ENCODE measurements at places on chromosomes 12 and 14. TPM values are rescaled to one million over a fixed set of nuclear protein-coding genes. Genes with fewer than 3 reads are reported as not detected.

The CIDEB gene
- 44.2 TPM for total RNA-seq

The SLC15A4 gene
- total RNA-seq = 23.0 TPM

DNA sequence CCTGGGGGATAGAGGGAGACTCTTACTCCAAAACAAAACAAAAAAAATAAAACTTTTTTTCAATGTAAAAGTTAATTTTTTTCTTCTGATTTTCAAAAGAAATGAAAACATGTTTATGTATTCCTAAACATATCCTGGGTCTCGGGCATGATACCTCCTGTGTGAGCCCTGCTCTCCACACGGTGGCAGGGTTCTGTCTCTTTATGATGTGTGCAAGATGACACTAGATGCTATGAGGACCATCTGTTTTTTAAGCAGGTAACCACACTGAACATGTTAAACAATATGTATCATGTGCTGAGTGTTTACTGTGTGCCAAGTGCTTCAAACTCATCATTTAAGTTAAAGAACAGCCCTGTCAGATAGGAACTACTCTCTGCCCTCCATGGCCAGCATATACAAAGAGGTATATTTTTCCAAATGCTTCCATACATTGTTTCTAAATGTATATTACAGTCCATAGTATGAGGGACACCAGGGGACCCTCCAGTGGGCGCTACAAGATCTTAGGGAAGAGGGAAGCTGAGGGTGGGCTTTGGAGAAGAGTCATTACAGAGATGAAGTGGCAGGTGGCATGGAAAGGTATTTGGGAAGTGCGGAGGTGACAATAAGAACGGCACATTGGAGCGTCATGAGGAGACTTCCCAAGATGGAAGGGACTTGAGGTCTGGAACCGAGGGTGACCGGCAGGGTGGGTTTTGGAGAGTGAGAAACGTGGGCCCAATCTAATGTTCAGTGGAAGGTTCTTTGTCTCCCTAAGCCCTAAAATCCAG lies 28.5 kb downstream of the FOS start:
- DNase-seq = peak; percentile 65

The MYO1A gene
- 0.82 TPM for total RNA-seq

The TM9SF1 gene
- 32.8 TPM for total RNA-seq

The NKX2-1 gene
- total RNA-seq = not detected

The GLT1D1 gene
- total RNA-seq = 0.12 TPM

DNA sequence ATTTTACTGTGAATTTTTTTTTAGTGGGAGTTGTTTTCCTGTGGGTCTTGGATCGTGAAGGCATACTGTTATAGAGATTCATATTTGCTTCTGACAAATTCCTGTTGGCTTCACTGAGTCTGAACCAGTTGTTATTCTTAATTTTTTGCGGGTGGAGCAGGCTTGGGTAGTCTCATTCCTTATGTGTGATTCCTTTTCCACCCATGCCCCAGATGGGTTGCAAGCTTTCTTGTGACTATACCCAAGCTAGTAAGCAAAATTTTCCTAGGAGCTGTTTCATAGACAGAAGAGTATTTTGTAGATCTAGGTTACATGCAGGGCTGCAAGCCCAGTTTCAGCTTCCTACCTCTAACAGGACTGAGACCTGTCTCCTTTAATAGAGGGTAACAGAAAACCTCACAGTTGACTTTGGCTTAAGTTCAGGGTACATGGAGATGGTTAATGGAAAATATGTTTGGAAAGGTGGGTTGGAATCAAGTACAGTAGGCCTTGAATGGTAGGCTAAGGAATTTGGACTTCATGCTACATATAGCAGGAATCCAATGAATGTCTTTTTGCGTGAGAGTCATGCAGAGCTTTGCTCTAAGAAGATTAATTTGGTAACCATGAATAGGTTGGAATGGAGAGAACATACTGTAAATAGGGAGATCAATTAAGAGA lies 29.0 kb downstream of the TRMT5 start:
- DNase-seq = no peak

GRCh38 chr14:37594971-37595808 lies at the start of the genes FOXA1 and TTC6:
Gene FOXA1, minus strand, starts transcription at chr14:37595249. Its CDS starts 277 bp downstream, at chr14:37594972.
Gene TTC6, plus strand, starts transcription at chr14:37595629. Its CDS starts 26,436 bp downstream, at chr14:37622065.
- no peak for DNase-seq

The ALDH6A1 gene
- 13.8 TPM for total RNA-seq

The PTPN11 gene
- 90.9 TPM for total RNA-seq

The PMCH gene
- total RNA-seq = 9.6 TPM

The SPATA7 gene
- total RNA-seq = 4.5 TPM
